ENCODE measurements at places on chromosomes 16 and 17.
A peak's percentile ranks its signal among the peaks of the same experiment; 100 is the strongest.

- DNase-seq: no peak
Measured at GRCh38 chr16:84315422-84315821, 20.7 kb downstream of the WFDC1 start.

GRCh38 chr17:34613064-34614019, 34.0 kb downstream of the TMEM132E start:
- DNase-seq: peak; percentile 40

DNA sequence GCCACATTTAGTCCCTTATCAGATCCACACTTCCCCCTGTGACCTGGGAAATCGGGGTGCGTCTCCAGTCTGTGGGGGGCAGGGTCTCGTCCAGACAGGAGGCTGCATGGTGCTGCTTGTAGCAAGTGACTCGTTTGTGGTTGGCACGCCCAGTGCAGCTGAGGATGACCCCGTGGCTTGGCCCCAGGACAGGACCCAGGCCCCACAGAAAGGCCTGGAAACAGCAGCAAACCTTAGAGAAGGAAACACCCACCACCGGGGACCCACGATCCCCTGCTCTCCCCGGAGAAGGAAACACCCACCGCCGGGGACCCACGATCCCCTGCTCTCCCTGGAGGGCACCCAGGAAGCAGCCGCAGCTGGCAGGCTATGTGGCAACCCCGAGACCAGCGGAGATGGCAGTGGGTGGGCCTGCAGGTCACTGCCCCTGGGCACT, 8.2 kb upstream of the C16orf95 start:
- peak; percentile 57 for DNase-seq

DNA sequence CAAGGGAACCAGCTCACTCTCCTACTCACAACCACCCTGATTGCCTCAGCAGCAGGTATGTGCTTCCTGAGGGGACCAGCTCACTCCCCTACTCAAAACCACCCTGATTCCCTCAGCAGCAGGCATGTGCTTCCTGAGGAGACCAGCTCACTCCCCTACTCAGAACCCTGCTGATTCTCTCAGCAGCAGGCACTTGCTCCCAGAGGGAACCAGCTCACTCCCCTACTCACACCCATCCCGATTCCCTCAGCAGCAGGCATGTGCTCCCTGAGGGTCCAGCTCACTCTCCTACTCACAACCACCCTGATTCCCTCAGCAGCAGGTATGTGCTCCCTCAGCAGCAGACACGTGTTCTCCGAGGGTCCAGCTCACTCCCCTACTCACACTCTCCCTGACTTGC, 26.1 kb upstream of the COG7 start:
- DNase-seq: no peak

- no peak for DNase-seq
Measured at GRCh38 chr16:80507538-80507937, 33.3 kb upstream of the DYNLRB2 start.

DNA sequence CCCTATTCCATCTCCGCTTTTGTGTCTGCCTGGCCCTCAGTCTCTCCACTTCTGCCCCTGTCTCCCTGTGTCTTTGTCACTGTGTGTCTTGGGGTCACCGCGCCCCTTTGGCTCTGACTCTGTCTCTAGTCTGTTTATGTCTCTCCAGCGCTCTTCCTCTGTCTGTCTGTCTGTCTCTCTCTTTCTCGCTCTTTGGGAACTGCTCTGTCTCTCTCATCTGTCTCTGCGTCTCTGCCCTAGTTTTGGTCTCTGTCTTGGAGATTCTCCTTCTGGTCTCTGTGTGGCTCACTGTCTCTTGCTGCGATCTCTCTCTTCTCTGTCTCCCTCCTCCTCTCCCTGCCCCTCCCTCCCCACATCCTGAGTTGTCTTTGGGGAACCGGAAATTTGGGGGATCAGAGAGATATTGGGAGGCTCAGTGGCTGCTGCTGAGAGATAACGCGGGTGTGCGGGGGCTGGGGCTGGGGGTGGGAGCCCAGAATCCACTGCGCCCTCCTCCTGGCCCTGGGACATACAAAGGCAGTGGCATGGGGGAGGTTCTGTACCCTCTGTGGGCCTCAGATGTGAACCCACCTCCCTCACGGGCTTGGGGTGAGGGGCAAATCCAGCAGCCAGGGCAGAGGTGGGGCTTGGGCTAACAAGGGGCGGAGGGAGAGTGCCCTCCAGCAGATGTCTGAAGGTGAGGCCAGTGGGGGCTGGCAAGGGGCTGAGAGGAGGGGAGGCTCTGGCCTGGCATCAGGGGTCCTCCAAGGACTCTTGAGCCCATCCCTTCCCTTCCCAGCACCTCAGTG, 24.4 kb downstream of the LAT start:
- DNase-seq: no peak

DNA sequence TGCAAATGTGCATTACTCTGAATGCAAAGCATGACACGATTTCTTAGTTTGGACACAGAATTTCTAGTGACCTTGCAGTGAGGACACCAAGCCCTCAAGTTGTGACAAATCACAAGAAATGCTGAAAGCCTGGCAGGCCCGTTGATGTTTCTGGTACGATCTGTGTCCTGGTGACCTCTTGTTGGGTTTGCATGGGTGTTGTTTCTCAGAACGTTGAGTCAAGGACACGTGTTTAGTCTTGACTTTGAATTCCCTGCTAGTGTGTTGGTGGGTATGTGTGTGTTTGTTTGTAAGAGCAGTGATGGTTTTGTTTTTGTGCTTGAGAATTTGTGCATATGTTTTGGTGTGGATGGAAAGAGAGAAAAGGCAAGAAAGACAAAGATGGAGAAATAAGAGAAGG, 37.8 kb upstream of the MAF start:
- no peak for DNase-seq

Measured in posterior cingulate gyrus (tissue), 11 donors.